ENCODE measurements at places on chromosomes 1 and 21.

DNA sequence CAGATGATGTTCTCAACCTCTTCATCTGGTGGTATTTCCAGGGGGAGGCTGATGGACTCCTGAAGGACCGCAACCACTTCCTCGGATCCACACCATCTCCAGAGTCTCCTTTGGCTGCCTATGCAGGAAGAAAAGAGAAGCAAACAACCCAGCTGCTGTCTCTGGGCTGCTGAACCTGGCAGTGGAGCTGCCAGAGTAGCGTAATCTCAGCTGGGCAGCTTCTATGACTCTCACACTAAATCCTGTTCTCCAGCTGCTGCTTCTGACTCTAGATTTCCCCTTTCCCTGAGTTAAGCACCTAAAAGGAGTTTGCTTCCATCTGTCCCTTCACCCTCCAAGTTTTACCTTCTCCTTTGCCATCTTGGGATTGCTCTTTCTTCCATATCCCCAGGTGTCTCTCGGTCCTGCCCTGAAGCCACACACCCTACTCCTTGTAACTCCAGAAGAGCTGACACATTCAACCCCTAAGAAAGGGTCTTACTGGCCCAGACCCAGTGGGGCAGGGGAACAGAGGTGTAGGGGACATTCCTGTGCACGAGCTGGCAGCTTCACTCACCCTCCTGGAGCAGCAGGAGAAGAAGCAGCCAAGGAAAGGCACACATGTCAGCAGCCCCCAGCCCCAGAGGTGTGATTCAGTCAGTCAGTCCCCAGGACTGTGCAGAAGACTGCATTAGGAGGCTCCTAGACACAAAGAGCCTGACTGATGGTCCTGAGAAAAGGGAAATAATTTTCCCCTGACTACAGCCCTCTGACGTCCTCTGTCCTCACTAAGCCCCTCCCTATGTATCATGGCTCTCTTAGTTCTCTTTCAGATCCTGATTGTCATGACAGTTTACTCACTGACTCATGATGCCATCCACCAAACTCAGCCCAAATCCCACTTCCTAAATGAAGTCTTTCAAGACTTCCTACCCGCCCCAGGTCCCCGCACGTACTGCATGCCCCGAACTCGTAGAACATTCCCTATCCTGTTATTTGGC, at the start of gene SLAMF9:
TSS of gene SLAMF9 (minus strand) at position 702 of the 980 bp plus-strand sequence. CDS start at position 602, 100 bp downstream.
- no peak for DNase-seq

GRCh38 chr1:233168384-233168783, 127.1 kb downstream of the PCNX2 start:
- no peak for DNase-seq

DNA sequence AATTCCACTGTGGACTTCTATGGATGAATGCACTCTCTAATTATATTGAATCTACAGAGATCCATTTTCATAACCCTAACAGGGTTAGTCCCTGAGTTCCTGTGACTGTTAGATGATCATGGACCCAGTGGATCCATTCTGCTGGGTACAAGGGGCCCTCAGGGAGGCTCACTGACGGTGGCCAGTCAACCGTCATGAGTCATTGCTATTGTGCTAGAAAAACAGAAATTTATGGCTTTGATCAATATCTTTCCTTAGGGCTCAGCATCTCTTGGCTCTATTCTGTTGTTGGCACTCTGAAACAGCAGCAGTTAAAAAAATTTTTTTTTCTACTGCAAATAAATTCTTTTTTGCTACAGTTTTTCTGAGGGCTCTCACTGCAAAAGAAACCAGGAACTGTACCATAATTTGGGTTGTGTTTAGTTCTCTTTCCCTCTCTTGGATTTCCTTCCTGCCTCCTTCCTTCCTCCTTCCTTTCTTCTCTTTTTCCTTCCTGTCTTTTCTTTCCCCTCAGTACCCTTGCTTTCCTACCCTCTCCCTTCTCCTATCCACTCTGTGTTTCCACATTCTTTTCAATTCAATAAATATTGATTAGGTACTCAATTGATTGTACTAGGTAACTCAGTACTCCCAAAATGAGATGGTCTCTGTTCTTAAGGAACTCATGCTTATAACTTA, 49.5 kb downstream of the UTP25 start:
- no peak for DNase-seq

- no peak for DNase-seq
These were observed 661.5 kb upstream of the ZP4 start for GRCh38 chr1:238552271-238552670.

- DNase-seq, result no peak
These were observed 9.5 kb downstream of the MTHFR start for GRCh38 chr1:11796036-11796828.

- DNase-seq, result no peak
These were observed 173.0 kb downstream of the NTMT2 start for GRCh38 chr1:170318736-170319135.

- DNase-seq, result no peak
These were observed 170.5 kb upstream of the FGGY start for GRCh38 chr1:59126366-59126765.

All from NCI-H526 (cell line).